CD8-positive, alpha-beta T cell (primary cell): ENCODE measurements at places on chromosomes 16 and 17.

DNA sequence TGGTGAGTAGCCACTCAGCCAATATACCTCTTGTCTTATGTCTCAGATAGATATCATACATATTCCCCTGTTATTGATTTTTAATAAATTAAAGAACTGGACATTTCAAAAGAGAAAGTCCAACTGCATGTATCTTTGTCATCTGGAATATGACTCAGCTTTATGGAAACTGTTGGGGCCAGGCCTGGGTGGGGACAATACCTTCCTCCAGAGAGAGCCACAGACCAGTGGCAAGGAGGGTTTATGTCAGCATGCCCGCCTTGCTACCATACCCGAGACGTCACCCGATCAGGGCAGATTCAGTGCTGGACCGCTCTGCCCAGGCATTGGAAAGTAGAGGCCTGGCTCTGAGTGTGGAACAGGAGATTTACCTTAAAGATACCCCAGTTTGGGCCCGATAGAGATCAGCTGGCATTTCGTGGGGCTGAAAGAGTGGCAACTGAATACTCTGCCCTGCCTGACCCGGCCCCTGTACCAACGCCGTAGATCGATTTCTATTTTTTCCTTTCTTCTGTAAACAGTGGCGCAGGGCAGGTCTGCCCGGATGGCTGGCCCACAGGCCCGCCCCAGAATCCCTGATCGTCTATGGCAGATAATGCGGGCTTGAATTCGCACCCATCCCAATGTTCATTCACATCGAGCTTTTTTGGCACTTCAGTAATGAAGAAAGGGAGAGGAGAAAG, 158.6 kb downstream of the SALL1 start:
- no peak for DNase-seq

- peak; percentile 40 for DNase-seq
These were observed 12.8 kb downstream of the CDH16 start for GRCh38 chr16:66905633-66906539.

- DNase-seq: no peak
These were observed 2.7 kb downstream of the MAPT start for GRCh38 chr17:45896803-45897693.

GRCh38 chr17:38418693-38419507, 9.4 kb upstream of the ARHGAP23 start:
- DNase-seq: no peak

- peak; percentile 68 for DNase-seq
These were observed 29.1 kb downstream of the AKAP1 start for GRCh38 chr17:57114085-57114673.

GRCh38 chr16:79008869-79009179, 591.7 kb downstream of the MAF start:
- no peak for DNase-seq

- DNase-seq: no peak
These were observed 11.0 kb downstream of the ABHD15 start for GRCh38 chr17:29555840-29556239.

GRCh38 chr17:14499976-14500375, 199.1 kb downstream of the HS3ST3B1 start:
- DNase-seq: no peak

- peak; percentile 89 for DNase-seq
These were observed 664 bp downstream of the HBQ1 start for GRCh38 chr16:180681-181564.

DNA sequence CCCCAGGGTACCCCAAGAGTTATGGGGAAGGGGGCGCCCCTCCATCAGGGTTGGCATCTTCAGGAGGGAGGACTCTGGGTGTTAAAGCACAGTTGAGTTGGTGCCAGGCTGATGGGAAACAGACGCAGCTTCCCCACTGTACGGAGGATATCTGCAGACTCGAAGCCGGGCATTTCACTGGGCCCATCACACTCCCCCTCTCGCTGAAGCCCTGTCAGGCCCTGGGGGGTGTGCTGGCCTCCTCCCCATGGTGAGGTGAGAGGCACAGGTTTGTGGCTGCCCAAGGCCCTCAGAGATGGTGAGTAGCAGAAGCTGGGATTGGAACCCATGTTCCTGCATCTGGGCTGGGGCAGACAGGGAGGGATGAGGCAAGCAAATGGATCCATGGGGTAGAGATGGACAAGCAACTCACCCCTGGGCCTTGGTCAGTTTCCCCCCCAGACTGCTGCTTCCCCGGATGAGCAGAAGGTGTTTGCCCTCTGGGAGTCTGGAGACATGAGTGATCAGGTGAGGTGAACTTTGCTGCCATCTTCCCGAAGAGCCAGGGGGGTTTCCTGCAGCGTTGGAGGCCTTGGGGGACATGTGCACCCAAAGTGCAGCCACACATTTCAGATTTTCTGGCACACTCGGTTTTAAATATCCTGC, 31.0 kb downstream of the POLR3E start:
- no peak for DNase-seq

DNA sequence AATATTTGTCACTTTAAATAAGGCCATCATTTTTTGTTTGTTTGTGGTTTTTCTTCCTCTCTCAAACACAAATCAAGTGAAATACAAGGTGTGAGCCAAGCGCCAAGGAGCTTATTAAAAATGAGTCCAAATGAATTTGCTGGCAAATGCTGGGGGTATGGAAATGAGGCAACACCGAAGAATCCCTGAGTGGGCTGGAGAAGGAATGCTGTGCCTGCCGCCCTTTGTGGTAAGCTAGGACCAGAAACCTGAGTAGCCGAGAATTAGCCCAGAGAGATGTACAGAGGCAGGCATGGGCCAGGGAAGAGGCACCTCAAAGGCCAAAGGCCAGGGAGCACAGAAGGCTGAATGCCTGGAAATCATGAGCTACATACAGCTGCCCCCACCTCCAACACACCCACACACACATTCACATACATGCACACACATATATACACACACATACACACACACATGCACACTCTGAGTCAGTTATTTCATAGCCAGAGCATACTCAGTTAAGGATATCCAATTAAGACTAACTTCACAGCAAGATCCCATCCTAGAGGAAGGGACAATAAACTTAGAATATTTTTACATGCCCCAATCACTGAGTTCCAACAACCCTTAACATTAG, 266.1 kb upstream of the DYNLRB2 start:
- no peak for DNase-seq

- no peak for DNase-seq
These were observed 19.7 kb downstream of the FOXL1 start for GRCh38 chr16:86597880-86598606.

DNA sequence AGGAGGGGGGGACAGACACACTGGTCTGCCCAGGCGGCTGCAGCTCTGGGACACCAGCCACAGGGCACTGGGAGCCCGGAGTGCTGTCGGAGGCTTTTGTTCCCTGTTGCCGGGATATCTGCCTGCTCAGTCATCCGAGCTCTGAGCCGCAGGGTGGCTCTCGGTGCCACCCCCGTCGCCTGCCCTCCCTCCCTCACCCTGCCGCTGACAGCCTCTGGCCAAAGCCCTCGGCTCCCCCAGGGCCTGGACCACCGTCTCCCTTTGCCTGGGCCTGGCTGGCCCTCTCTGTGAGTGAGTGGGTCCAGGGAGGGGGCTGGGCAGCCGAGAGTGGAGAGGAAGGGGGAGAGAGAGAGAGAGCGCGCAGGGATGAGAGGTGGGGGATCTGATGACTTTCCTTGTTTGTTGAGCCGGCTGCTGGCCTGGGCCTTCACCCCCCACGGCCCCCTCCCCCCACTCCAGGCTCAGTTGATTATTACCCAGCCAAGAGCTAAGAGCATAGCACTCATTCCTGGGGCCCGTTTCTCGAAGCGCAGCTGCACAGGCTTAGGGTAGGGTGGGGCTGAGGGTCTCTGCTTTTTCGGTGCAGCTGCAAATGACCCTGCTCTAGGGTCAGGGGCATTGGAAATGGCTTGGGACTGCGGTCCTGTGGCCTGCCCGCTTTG, 2.7 kb downstream of the FOXJ1 start:
- DNase-seq: no peak

DNA sequence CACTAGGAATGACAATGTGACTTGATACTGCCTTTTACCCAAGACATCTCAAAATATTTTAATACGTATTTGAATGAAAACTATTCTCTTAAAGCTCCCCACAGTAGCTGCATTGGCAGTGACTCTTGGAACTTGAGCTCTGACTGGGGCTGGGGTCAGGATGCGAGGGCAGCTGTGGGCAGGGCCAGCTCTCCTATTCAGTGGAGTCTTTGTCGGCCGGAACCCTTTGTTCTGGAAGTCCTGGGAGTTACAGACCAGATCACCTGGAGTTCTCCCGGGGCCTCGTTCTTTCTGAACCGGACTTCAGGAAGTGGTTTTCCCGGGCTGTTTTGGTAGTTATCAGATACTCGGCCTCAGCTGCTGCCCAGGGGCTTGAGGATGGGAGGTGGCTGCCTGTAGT, 84.9 kb downstream of the NPIPB11 start:
- DNase-seq: no peak

- no peak for DNase-seq
These were observed 12.1 kb upstream of the USP10 start for GRCh38 chr16:84687715-84688114.

GRCh38 chr17:67759355-67760171, 41.8 kb downstream of the NOL11 start:
- no peak for DNase-seq

- peak; percentile 49 for DNase-seq
These were observed 44.4 kb upstream of the MED13 start for GRCh38 chr17:62109378-62109902.

DNA sequence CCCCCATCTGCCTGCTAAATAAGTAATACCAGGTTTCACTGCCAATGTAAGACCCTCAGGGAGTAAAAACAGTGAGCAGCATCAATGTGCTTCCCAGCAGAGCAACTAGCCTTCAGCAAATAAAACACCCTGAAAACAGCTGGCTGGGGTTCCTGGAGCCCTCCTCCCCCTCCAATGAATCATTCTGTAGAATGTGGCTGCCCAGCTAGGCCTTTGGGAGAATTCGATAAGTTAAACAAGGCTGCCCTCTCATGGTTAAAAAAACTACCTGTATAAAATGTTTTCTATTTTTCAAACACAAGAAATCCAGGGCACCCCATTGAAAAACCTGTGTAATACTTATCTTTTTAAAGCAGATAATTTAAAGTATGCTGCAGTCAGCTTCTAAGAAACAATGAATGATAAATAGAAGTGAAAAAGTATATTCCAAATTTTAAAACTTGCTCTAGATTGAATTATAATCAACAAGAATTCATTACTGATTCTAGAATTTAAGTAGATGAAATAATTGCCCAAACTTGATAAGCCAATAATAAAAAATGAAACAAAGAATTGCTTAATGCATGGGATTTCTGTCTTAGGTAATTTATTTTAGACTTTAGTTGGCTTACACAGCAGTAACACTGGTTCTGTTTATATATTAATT, 9.4 kb upstream of the TOM1L1 start:
- no peak for DNase-seq

- no peak for DNase-seq
These were observed 41.5 kb downstream of the PLD6 start for GRCh38 chr17:17164676-17165075.

DNA sequence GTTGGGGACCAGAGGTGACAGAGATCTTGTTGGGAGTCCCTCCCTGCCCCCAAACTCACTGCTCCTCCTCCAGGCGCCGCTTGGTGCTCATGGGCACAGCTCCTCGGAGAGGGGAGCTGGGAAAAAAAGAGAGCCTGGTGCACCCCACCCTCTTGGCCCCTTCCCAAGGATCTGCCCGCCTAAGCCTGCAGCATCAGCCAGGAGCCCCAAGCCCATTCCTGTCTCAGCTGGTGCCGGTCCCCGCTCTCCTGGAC, 400 bp downstream of the HCFC1R1 start:
- DNase-seq: peak; percentile 58

DNA sequence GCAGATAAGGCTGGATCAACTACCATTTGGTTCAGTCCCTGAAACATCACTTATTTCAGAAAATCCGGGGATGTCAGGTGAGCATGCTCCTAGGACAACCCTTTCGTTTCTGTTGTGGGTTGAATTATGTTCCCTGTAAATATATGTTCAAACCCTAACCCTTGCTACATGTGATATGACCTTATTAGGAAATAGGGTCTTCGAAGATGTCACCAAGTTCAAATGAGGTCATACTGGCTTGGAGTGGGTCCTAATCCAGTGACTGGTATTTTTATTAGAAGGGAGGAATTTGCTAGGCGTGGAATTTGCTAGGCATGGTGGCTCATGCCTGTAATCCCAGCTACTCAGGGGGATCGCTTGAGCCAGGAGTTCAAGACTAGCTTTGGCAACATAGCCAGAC, 21.3 kb downstream of the SNX20 start:
- no peak for DNase-seq

- DNase-seq: no peak
These were observed 89.7 kb downstream of the NPIPB11 start for GRCh38 chr16:29316761-29317183.

GRCh38 chr17:48441231-48441711, 11.3 kb upstream of the SKAP1 start:
- peak; percentile 50 for DNase-seq

DNA sequence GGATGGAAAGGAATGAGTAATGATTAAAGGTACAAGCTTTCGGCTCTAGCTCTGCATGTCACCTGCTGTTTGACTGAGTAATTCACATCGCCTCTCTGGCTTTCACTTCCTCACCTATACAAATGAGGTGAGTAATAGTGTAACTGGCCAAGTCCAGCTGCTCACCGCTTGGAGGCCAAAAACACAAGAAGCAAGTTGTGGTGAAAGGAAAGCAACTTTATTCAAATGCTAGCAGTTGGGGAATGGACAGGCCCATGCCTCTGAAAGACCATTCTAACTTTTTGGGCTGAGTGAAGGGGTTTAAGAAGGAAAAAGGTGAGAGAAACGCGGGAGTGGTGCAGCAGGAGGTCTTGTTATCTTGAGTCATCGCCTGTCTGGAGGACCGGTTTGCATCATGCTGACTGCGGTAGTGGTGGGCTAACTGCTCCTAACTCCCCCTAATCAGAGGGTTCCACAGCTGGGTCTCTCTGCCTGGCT, 45.7 kb upstream of the CSNK2A2 start:
- DNase-seq: no peak

GRCh38 chr17:32494621-32495358, 8.0 kb downstream of the CDK5R1 start:
- no peak for DNase-seq

DNA sequence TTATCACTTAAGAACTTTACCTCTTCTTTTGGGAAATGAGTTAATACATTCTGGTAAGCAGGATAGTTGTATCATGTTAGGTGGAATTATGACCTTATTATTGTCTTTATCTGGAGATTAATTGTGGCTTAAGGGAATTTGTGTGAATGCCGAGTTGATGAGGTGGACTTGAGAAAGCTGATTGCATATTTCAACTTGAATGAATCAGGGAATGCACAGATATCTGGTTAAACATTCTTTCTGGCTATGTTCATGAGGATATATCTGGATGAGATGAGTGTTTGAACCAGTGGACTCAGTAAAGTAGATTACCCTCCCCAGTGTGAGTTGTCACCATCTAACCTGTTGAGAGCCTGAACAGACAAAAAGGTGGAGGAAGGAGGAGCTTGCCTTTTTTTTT, 326.1 kb upstream of the GOT2 start:
- DNase-seq: no peak
